Activated CD8-positive, alpha-beta memory T cell treated with anti-CD3 and anti-CD28 coated beads for 48 hours (primary cell): ENCODE measurements at places on chromosomes 12 and 14.

- DNase-seq = no peak
Observed at GRCh38 chr14:45242706-45243105, 10.3 kb downstream of the MIS18BP1 start.

DNA sequence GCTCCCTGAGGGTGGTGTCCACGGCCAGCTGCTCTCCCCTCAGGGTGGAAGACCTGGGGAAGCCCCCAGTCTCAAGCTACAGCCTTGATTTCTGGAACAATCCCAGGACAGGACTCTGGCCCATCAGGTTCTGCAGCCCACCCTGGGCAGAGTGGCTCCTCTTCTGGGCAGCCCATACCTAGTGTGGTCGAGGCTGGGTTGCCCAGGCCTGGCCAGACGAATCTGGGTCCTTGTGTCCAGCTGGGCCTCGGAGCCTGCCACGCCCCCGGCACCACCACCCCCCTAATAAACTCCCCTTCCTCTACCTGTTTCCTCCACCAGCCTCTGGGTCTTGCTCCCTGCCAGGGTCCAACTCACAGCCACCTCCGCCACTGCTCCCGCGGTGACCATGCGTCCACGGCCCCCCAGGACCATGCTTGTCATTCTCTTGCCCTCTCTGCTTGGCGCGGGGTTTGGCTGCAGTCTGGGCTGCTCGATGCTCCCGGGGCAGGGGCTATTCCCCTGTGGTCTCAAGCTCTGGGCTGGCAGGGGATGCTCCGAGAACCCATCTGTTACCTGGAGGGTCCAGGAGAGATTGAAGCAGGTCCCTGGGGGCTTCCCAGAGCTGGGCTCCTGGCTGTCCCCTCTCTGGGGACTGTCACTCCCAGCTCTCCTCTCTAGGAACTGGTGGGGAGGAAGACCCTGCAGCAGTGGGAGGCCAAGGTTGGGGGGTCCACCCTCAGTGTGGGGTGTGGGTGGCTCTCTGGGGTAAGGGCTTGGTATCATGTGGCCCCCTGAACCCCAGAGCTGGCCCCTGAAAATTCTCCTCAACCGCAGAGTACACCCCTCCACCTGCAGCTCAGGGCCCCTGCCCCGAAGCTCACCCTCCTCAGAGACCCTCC, 8.7 kb upstream of the GPR132 start:
- no peak for DNase-seq

GRCh38 chr12:81294325-81295190, 216.7 kb downstream of the ACSS3 start:
- no peak for DNase-seq

GRCh38 chr14:25488961-25489360, 439.0 kb upstream of the STXBP6 start:
- no peak for DNase-seq

GRCh38 chr12:12282761-12283425, 16.0 kb upstream of the LRP6 start:
- DNase-seq = no peak

DNA sequence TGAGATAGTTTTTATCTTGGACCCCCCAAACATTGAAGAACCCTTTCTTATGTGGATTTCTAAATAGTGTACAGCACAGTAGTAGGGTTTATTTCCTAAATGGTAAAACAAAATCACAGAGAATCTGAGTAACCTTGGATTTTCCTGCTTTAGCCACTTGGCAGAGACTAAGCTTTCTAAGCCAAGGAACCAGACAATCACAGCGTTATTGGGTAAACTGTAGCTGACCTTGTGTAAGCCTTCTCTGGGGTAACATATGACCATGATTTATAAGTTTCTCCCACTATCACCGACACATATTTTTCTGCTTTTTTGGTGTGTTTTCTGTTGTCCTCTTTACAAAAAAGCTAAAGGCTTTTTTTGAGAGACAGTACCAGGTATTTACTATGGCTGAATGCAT, 136.3 kb upstream of the PZP start:
- no peak for DNase-seq

DNA sequence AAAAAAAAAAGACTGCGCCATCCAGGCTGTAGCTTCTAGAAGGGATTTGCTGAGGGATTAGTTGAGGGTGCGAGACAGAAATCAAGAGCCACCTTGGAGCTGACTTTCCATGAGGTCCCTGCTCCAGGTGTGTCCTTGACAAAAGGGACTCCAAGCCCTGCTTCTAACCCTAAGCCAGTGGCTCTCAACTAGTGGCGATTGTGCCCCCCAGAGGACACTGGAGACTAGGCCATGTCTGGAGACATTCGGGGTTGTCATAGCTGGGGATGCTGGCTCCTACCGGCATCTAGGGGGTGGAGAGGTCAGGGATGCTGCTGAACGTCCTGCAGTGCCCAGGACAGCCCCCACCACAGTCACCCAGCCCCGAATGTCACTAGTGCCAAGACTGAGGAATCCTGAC, 40.6 kb downstream of the SPRING1 start:
- no peak for DNase-seq

GRCh38 chr12:105301696-105302095, 28.8 kb upstream of the C12orf75 start:
- DNase-seq = no peak

DNA sequence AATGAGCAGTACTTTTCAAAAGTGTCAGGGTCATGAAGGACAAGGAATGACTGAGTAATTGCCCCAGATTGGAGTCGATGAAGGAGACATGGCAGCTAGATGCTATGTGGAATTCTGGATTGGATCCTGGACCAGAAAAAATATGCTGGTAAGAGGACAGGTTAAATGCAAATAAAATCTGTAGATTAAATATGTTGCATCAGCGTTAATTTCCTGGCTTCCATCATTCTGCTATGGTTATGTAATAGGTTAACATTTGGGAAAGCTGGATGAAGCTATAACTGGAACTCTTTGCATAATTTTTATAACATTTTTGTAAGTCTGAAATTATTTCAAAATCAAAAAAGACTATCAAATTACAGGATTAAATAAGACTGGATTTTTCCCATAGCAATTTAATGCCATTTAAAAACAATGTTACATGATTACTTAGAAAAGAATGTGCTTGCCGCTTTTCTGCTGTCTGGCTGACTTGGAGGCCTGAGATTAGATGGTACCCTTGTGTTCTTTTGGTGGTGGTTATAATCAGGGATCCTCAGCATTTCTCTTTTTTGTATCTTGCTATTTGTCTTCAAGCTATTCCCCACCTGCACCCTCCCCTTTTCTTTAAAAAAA, 65.1 kb downstream of the FBXW8 start:
- no peak for DNase-seq

- DNase-seq = no peak
Observed at GRCh38 chr14:99346470-99347080, 74.6 kb upstream of the BCL11B start.

- no peak for DNase-seq
Observed at GRCh38 chr12:12495536-12495935, 67.1 kb downstream of the DUSP16 start.

DNA sequence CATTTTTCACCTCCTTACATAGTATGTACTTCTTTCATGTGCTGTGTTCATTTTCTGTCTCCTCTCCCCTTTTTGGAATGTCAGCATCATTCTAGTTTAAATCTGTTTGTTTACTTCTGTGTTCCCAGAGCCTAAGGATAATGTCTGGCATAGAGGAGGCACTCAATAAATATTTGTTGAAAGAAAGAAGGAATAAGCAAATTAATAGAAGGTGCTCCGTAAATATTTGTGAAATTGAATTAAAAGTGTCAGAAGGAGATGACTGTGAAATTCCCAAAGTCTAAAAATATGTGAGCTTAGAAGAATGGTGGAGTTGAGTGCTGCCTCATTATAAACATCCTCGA, 3.3 kb upstream of the CDKN1B start:
- no peak for DNase-seq

GRCh38 chr12:115194448-115194847, 510.5 kb upstream of the TBX3 start:
- DNase-seq = no peak

- no peak for DNase-seq
Observed at GRCh38 chr12:130266751-130267150, 70.9 kb upstream of the PIWIL1 start.

GRCh38 chr14:26959972-26960660, 362.3 kb upstream of the NOVA1 start:
- DNase-seq = no peak

DNA sequence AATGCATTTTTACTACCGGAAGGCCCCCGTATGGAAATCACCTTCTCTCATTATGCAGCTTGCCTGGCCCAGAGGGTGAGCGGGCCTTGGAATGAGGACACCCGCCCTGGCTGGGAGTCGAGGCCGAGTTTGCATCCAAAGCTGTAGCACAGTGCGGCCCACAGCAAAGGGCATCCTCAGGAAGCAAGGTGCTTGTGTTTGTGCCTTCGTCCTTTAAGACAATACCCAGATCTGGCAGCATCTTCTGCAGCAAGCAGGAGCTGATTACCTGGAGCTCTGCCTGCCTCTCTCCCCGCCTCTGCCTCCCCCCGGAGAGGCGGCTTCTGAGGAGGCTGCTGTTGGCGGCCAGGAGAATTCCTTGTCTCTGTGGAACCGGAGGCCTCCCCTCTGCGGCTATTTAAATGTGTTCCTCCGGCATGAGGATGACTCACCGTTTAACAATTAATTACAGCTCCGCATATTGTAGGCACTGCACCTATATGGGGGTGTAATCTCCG, 145.3 kb downstream of the CACNA1C start:
- no peak for DNase-seq

GRCh38 chr14:58463147-58463546, 35.6 kb downstream of the KIAA0586 start:
- no peak for DNase-seq

GRCh38 chr12:57127101-57127725, 1.1 kb upstream of the LRP1 start:
- DNase-seq = no peak

- no peak for DNase-seq
Observed at GRCh38 chr14:53857625-53858344, 98.8 kb downstream of the BMP4 start.
